ENCODE measurements at places on chromosomes 5 and 9. TPM values are rescaled to one million over a fixed set of nuclear protein-coding genes. Genes with fewer than 3 reads are reported as not detected.

GRCh38 chr5:40499007-40499406 lies 180.7 kb upstream of the PTGER4 start:
- DNase-seq, result no peak

GRCh38 chr5:84149094-84149493 lies 235.6 kb downstream of the EDIL3 start:
- DNase-seq, result no peak

- no peak for DNase-seq
Measured at GRCh38 chr5:149611326-149611725, 30.0 kb downstream of the ARHGEF37 start.

DNA sequence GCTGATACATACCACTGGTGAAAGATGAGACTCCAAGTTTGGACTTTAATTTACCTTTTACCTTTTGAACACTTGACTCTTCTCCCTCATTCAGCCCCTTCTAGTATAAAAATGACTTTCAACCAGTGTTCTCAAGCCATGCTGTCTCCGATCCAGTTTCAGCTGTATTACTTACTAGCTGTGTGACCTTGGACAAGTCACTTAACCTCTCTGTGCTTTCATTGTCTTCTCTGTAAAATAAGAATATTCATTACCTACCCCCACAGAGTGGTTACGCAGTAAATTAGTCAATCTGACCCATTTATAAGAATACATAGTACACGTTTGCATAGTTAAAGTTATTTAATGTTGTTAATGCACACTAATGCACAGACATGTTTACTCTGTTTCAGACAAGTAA lies 12.6 kb upstream of the CEMIP2 start:
- no peak for DNase-seq

Gene SLC6A3
- total RNA-seq, result not detected

Gene CD72
- not detected for total RNA-seq
